ENCODE measurements at places on chromosomes 2 and 18. TPM values are rescaled to one million over a fixed set of nuclear protein-coding genes. Genes with fewer than 3 reads are reported as not detected.

GRCh38 chr2:172226244-172227061 is 123.8 kb upstream of the DLX2 start:
- DNase-seq: no peak

DNA sequence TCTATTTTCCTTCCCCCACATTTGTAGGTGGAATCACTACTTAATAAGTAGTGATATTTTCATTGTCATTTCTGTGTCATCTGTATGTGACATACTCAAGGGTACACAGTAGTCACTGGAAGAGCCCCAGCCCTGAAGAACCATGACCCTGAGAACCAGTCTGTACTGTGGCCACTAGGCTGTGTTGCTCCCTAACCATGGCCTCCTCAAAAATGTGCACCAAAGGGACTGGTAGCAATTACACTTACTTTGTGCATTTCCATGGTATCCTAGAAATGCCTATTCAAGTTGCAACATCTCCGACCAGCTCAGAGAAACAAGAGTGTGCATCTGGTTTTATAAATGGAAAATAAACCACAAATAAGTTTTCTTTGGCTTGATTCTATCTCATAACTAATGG is 155.1 kb downstream of the DOCK10 start:
- no peak for DNase-seq

DNA sequence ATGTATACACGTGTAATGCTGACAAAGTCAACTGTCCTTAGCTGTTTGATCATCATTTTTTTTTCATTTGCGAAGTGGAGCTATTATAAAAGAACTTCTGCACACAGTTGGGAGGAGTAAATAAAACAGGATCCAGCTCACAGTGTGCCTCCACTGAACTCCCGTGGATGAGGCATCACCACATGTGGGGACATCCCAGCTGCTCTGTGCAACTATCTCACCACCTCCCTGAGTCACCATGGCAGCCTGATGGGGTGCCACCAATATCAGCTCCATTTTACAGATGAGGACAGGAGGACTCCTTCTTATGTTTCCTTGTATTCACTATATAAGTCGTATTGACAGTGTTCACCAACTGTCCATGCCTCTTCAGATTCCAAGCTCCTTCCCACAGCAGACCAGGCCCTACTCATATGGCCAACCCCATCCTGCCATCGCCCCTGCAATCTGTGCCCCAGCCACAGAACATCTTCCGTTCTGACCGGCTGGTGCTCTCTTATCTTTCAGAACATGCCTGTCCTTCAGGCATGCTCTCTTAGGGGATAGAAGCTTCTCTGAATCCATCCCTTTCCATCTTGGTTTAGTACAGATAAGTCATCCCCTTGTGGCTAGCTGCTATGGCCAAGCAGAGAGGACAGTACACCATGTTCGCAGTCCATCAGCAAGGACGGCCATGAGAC is 288.1 kb downstream of the RNF144A start:
- DNase-seq: no peak

DNA sequence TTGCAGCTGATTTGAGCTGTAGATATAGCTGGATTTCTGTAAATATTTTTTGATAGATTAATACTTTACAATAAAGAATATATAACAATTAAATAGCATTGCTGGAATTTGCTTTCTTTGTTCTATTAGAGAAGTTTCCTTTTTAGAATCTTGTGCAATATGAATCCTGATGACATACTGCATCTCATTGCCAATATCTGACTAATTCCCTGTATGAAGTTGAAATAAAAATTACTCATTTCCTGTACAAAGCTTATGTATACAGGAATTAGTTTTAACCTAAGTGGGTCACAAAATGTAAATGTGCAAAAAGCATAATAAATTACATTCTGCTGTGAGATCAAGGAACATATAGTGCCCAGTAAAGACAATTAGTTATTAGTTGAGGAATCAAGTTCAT is 72.8 kb upstream of the TMEFF2 start:
- DNase-seq: no peak

The ANKRD62 gene
- total RNA-seq: not detected

GRCh38 chr2:86794861-86795260 is 4.1 kb upstream of the CD8A start:
- DNase-seq: no peak

GRCh38 chr2:191112448-191112901 is 38.3 kb downstream of the STAT4 start:
- no peak for DNase-seq

DNA sequence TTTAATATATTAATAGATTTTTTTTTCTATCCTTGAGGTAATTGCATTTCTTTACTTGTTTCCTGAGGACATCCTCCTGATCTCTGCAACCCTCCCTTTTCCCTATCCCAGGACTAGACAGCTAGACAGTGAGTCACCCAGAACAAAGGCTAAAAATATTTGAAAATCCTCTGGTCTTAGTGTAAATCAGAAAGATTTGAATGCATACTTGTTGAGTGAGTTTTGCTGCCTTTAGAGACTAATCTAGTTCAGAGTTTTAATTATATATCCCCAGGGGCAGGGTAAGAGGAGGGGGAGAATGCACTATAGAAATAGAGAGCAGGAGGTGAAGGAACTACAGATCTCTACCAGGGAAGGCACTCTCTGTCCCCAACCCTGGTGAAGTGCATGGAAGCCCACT is 202.3 kb upstream of the TCF4 start:
- DNase-seq: no peak

DNA sequence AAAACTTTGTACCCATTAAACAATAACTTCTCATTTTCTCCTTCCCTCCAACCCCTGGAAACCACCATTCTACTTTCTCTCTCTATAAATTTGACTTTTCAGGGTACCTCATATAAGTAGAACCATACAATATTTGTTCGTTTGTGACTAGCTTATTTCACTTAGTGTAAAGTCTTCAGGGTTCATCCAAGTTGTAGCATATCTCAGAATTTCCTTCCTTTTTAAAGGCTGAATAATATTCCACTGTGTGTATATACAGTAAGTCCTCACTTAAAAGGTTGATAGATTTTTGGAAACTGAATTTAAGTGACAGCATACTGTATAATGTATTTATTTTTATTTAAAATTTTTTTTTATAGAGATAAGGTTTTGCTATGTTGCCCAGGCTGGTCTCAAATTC is 13.9 kb downstream of the CASP10 start:
- DNase-seq: no peak

The KRTCAP3 gene
- 31.2 TPM for total RNA-seq

GRCh38 chr2:216838151-216838550 is 21.7 kb downstream of the TNP1 start:
- DNase-seq: no peak

- no peak for DNase-seq
Measured at GRCh38 chr2:45300026-45300750, 290.9 kb upstream of the SIX2 start.

GRCh38 chr2:207468488-207468887 is 61.3 kb upstream of the CREB1 start:
- no peak for DNase-seq

- DNase-seq: no peak
Measured at GRCh38 chr2:127853671-127854070, 4.3 kb downstream of the POLR2D start.

The LOXHD1 gene
- total RNA-seq: 0.80 TPM

The SLC4A5 gene
- 9.2 TPM for total RNA-seq

The RAD51AP2 gene
- under 0.01 TPM for total RNA-seq

The ITGB6 gene
- total RNA-seq: 0.16 TPM

DNA sequence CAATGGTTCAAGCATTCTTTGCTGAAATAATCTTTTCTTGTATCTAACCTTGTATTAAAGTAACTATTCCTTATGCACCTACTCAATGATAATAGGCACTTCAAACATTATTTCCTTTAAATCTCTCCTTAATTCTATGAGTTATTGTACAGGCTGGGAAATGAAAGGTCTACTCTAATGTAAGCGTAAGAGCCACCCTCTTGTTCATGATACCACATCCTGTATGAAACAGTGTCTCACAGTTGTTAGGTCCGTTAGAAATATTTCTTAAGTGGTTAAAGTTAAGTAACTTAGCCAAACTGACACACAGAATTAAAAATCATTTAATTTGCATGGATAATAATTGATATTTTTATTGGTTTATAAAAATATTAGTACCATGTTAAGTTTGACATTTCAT is 162.5 kb upstream of the RPRM start:
- no peak for DNase-seq
